ENCODE measurements at places on chromosomes 2 and 18. TPM values are rescaled to one million over a fixed set of nuclear protein-coding genes. Genes with fewer than 3 reads are reported as not detected.

Gene OR6B2
- not detected for polyA plus RNA-seq

Gene CYP27C1
- 0.30 TPM for polyA plus RNA-seq

Gene ANKRD30B
- polyA plus RNA-seq, result 0.64 TPM

Gene SP140
- polyA plus RNA-seq, result 1.9 TPM

Gene RFTN2
- polyA plus RNA-seq, result 1.2 TPM

Gene SP100
- polyA plus RNA-seq, result 77.6 TPM

Gene PRKAG3
- not detected for polyA plus RNA-seq

Gene LOXHD1
- 0.13 TPM for polyA plus RNA-seq

Gene TUBB8B
- polyA plus RNA-seq, result not detected

Gene SP9
- not detected for polyA plus RNA-seq

All from adrenal gland (tissue), 19 donors.